ENCODE measurements at places on chromosomes 12 and 14.
A peak's percentile ranks its signal among the peaks of the same experiment; 100 is the strongest.

DNA sequence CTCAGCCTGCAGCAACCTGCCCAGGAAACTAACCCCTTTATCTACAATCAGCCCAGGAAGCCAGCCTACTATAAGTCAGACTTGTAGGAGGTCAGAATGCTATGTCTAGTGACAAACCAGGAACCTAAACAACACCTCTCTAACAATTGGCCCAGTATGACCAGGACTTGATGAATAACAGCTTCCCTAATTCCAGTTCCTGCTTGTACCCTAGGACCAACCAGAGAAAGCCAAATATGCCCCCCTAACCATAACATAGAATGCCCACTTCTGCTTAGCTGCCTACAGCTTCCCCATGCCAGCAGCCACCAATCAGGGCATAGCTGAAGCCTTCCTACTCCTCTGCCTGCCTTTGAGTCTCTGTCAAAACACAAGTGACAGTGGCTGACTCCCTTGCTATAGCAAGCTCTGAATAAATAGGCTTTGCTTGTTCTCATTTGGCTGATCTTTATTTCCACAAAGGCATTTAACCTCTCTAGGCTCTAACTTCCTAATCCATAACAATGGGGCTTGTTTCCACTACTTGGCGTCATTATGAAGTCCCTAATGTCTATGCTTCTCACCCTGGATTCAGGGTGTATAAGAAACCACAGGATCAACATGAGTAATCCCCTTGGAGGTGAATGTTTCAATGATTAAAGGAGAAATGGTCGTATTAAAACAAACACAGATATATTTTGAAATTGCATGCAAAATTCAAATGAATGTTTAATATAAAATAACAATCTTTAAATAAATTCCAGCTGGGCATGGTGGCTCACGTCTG lies 220.2 kb downstream of the ANO6 start:
- DNase-seq: no peak

GRCh38 chr12:130527239-130527638 lies 188.9 kb downstream of the RIMBP2 start:
- DNase-seq: no peak

DNA sequence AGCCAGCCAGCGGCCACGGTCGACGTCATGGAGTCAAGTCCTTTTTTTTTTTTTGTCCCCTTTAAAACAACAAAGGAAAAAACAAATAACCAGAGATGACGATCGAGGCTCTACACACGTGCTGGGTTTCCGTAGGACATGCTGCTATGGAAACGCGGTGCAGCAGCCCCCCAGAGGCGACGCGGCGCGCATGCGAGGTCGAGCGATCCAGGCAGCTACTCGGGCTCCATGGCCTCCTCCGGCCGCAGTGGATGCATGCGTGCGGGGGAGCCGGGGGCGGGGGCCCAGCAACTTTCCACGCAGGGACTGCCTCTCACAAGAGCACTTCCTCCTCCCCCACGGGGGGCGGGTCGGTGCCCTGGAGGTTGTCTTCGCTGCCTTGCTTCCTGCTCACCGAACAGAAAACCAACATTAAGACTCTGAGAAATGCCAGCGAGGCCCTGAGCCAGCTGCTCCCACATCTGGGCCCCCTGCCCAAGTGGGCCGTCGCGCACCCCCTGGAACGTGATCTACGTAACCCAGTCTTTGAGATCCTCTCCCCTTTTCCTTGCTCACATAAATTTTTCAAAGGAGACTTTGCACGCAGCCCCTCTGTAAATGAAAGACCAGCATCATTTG lies 30.7 kb downstream of the P2RX4 start:
- DNase-seq: peak; percentile 89

DNA sequence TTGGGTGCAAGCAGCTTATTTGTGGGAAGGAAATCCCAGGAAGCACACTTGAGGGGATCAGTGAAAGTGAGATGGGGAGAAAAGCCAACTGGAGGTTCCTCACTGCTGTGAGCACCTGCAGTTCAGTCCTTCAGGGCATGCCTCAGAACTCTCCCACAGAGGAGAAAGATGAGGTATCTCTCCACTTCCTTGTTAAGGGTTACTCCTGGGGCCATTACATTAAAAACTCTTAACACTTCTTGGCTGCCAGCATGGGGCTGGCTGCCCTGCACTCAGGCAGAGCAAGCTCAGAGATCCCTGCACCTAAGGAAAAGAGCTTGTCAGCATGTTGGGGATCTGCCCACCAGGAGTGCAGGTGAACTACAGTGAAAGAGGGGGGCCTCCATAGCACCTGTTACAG lies 28.8 kb downstream of the FERMT2 start:
- no peak for DNase-seq

- no peak for DNase-seq
Observed at GRCh38 chr12:119512772-119513497, 80.6 kb upstream of the TMEM233 start.

- no peak for DNase-seq
Observed at GRCh38 chr12:41992692-41993215, 151.9 kb downstream of the GXYLT1 start.

DNA sequence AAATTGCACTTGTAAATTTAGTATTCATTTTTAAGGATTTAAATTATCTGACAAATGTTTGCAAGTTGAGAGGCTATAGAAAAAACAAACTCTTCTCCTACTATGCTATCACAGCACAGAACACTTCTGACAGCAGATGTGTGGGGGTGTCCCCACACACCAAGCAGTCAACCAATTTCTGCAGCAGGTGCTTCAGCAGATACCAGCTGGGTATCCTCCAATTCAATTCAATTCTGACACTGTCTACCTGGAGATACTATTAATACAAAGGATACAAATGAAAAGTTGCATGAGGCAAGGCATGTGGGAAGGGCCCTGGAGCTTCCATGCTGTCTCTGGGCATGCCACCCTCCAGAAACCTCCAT lies 35.1 kb downstream of the PCNX1 start:
- DNase-seq: no peak

- no peak for DNase-seq
Observed at GRCh38 chr12:25384893-25385248, 134.1 kb upstream of the KRAS start.

GRCh38 chr12:121033625-121034349 lies 5.3 kb downstream of the OASL start:
- peak; percentile 62 for DNase-seq

DNA sequence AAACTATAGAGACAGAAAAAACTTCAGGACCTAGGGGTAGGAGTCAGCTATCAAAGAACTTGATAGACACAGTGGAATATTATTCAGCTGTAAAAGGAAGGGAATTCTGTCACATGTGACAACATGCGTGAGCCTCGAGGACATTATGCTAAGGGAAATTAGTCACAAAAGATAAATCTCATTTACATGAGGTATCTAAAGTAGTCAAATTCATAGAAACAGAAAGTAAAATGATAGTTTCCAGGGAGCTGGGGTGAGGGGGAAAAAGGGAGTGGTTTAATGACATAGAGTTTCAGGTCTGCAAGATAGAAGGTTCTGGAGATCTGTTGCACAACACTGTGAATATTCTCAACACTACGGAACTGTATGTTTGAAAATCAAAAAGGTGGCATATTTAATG lies 50.0 kb upstream of the PRIMA1 start:
- DNase-seq: no peak

DNA sequence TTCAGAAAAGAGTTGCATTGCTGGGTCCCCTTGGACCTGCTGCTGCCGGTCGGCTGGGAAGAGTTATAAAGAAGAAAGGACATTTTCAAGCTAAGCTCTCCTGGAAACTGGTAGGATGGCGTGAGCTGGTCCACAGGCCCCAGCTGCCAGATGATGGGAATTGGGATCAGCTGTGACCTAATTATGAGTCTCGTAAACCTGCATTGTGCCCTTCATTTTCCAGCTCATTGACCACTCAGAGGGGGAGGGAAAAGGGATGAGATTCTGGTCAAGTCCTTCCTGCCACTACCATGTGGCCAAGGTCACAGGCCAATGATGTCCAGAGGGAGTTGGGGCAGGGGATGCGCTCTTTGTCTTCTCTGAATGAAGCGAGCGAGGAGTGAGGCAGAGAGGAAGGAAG lies 320.9 kb downstream of the NRXN3 start:
- no peak for DNase-seq

DNA sequence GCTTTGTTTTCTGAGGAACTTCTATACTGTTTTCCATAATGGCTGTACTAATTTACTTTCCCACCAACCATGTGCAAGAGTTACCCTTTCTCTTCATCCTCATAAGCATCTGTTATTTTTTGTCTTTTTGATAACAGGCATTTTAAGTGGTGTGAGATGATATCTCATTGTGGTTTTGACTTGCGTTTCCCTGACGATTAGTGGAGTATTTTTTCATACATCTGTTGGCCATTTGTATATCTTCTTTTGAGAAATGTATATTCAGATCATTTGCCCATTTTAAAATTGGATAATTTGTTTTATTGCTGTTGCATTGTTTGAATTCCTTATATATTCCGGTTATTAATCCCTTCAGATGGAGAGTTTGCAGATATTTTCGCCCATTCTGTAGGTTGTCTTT lies 10.2 kb upstream of the HMGA2 start:
- DNase-seq: no peak

DNA sequence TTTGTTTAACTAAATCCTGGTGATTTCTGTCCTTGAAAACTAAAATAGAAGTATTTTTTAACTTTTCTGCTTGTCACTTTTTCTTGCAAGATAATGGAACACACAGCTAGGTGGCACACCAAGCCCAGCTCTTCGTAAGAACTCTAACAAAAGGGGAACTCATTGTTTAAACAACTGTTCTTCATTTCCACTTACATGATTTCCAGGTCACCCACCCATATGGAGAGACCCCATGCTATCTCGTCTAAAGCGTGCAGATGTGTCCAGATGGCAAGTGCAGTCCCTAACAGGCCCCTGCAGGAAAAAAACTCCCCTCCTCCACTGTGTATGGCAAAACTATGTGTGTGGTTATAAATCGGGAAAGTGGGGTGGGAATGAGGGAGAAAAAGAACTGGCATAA lies 43.3 kb upstream of the NT5DC3 start:
- DNase-seq: peak; percentile 29
